Activated CD4-positive, alpha-beta T cell treated with anti-CD3 and anti-CD28 coated beads, Interleukin-2, amount 50 U/mL, for 1 hour (primary cell): ENCODE measurements at places on chromosomes 2 and 18.

DNA sequence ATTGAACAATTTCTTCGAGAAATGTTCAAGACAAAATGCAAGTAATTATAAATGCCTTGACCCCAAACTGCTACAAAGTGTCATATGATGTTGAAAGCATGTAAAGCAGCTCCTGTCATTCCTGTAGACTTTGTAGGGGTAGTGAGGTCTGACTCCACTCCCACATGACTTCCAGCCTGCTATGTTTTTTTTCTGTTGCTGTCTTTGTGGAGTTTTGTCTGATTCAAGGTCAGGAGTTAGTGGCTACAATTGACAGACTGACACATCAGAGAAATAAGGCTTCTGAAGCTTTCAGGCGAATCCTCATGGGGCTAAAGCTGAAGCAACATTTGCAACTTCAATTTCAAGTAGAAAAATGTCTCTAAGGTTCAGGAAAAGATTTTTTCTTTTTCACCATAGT is 63.9 kb upstream of the CCDC195 start:
- DNase-seq, result no peak

- DNase-seq, result no peak
These were observed 14.0 kb downstream of the ATP8B1 start for GRCh38 chr18:57789090-57789489.

GRCh38 chr18:5444847-5445246 is 99.0 kb downstream of the EPB41L3 start:
- DNase-seq, result no peak

- DNase-seq, result no peak
These were observed 123.4 kb downstream of the LAMA1 start for GRCh38 chr18:6994056-6994770.

GRCh38 chr2:178761759-178762371 is 45.4 kb downstream of the TTN start:
- DNase-seq, result peak; percentile 1

- DNase-seq, result no peak
These were observed 742.3 kb upstream of the SLC8A1 start for GRCh38 chr2:41194230-41194629.

- peak; percentile 35 for DNase-seq
These were observed 713 bp downstream of the ATOH8 start for GRCh38 chr2:85754313-85755095.

- no peak for DNase-seq
These were observed 281.0 kb upstream of the SOX11 start for GRCh38 chr2:5410991-5411700.

GRCh38 chr18:70503060-70503459 is 214.2 kb downstream of the SOCS6 start:
- DNase-seq, result no peak

DNA sequence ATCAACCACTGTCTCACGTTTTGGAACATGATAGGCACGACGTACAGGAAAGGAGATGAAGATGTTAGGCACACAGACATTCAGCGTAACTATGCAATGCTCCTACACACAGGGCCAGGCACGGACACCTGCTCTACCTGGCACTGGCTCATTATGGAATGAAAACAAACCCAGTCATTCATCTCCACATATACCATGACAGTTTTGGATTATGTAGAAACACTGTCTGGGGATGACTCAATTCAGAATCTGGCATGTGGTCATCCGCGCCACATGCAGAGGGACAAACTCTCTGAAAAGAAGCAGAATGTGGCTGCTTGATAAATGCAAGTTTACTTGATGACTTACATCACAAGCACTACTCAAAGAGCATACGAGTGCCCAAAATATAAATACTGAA is 29.5 kb upstream of the NFU1 start:
- no peak for DNase-seq

DNA sequence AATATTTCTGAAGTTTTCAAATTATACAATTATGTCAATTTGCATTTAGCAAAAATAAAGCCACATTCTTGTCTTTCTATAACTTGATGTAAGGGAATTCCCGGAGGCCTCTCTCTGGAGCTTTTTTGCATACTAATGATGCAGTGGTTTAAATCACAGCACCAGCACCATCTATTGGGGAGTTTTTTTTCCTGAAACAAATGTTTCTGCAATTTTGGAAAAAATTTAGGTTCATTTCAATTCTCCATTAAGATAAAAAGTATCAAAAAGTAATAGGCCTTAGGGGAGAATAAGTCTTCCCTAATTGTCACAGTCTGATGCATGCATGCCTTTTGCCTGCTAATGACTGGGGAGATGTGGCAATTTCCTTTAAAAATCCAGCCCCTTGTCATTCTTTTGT is 13.5 kb downstream of the CBLN2 start:
- DNase-seq, result no peak

DNA sequence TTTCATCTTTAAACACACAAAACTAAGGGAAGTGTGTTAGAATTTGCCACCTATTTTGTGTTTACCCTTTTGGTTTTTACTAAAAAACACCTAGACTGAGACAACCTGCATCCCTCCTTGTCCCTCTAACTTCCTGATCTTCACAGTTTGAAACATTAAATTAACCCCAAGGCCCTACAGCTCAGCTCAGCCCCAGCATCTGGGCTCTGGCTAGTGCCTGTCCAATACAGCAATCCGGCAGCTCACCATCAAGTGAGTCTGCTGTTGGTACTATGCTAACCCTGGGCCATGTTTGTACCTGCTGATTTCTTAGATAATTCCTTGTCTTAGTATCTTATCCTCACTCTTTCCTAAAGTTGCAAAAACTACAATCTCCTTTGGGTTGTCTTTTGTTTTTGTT is 162.4 kb downstream of the DSEL start:
- no peak for DNase-seq

GRCh38 chr2:174335988-174336500 is 1.3 kb downstream of the SP9 start:
- DNase-seq, result no peak

- no peak for DNase-seq
These were observed 123.1 kb downstream of the ARHGAP15 start for GRCh38 chr2:143252138-143252907.

GRCh38 chr2:74414881-74415761 is 6.3 kb downstream of the C2orf81 start:
- no peak for DNase-seq

- no peak for DNase-seq
These were observed 142.3 kb upstream of the TANK start for GRCh38 chr2:161017780-161018470.

DNA sequence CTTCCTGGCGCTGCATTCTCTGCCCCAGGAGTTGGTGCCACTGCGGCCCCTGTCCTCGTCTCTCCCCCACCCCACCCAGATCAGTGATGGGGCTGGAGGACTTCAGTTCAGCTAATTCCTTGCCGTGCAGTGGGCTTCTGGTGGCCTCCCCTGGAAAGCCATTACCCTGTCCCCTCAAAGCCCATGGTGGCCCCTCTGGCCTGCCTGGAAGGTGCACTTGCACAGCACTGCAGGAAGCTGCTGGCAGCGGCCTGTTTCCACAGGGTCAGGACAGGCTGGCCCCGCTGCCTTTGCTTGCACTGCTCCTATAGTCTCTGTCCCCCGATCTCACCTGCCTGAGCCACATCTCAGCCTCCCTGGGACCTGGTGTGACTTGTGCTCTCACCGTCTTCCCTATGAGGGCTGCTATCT is 105.1 kb downstream of the USP40 start:
- no peak for DNase-seq

DNA sequence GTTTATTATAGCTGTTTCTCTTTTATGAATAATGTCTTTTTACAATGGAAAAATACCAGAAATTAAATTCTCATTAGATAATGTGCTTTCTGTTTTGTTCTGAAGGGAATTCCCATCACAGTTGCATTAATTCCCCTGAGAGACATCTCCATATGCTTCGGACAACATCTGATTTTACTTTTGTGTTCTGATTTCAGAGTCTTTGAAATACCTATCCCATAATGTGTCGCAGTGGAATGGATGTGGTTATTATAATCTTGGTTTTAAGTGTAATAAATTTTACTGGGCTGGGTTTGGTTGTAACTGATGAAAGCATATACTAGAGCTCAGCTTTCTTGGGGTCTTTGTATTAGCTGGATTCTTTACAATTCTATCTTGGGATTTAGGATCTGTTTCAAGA is 12.5 kb downstream of the SPTBN1 start:
- no peak for DNase-seq

DNA sequence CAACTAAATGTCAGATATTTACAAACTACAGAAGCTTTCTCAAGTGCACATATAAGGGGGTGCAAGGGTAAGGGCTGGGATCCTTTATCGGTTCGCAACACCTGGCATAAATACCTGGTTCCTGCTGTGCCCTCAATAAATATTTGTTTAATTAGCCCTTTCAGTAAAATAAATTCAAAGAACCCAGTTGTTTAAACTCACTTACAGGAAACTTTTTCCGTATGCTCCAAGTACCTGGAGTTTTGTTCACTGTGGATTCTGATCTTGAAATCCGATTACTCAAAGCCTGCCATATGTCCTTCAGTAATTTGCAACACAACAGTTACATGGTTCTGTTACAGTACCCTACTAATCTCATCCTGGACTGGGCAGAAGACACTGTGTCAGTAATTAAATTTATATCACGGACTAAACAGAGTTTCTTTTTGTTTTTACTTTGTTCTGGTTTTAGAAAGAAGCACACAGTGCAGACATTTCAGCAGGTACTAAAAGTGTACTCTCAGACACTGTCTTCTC is 36.9 kb downstream of the TBC1D8 start:
- DNase-seq, result no peak

- DNase-seq, result no peak
These were observed 46.3 kb downstream of the PMS1 start for GRCh38 chr2:189830510-189830909.

DNA sequence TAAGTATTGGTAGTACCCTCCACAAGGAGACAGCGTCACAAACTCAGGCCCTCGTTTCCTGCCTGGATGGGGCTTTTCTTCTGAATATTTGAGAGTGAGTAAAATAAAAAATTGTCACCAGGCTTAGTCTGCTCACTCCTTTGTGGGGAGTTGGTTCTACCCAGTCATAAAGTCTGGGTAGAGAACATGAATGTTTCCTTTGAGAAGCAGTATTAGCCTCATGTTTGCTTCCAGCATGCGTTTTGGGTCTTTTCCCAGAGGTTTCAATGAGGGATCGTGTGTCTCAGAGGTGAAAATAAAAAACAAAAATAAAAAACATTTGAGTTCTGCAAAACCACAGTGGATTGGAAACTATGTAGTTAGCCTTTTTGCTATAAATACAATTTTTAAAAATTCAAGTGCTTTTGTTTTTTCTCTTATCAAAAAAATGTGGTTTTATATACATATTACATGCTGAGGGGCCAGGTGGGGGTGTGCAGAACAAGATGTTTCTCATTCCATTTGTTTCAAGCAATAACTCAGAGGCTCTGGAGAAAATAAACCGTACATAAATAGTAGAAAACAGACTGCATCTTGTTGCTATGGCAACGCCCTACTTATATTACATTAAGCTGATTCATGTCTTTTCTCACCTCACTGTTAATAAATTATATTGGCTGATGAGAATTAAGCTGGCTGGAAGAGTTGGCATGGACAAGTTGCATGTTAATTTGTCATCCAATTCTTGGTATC is 225.4 kb upstream of the FBXO11 start:
- DNase-seq, result no peak

DNA sequence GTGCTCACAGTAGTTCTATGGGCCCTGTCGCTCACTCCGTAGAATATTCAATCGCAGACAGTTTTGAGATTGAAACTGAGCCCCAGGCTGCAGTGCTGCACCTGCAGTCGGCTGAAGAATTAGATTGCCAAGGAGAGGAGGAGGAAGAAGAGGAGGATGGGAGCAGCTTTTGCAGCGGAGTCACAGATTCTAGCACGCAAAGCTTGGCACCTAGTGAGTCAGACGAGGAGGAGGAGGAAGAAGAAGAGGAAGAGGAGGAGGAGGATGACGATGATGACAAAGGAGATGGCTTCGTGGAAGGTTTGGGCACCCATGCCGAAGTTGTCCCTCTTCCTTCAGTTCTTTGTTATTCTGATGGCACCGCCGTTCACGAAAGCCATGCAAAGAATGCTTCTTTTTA is 115.2 kb downstream of the GALNT3 start:
- DNase-seq, result no peak

DNA sequence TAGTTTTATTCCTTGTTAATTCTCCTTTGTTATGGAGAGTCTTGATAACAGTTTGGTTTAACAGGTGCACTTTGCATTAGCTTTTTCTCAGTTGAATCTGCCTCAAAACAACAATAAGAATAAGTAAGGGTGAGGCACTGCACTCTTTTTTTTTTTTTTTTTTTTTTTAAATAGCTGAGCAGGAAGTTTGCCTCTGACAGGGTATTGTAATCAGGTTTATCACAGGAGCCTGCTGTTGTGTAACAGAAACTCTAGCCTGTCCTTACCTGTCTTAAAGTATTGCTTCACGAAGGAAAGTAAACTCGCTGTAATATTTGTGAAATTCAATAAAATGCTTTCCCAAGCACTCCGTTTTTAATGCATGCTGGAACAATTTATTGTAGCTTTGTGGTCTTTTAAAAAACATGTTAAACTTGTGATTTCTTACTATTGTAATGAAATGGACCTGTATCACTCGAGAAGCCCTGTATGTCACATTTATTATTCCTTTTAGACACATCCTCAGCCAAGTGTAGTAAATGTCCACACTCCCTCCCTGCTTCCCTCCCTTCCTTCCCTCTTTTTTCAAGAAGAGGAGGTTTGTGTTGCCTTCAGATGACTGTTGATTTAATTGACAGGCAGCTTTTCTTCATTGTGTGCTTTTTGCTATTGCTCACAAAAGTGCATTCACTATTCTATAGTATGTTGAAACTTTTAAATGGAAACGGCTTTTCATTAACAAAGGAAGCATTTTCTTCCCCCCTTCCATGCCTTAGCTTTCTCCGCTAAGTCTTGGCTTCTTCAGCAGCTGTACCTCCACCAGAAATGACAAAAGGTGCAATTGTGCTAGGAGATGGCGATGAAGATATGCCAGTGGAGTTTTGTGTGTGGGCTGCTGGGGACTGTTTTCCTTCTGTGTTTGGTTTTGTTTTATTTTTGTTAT is 52.7 kb downstream of the TAF1B start:
- no peak for DNase-seq

- no peak for DNase-seq
These were observed 36.6 kb downstream of the RPL31 start for GRCh38 chr2:101038455-101039255.

GRCh38 chr2:5539282-5540165 is 152.7 kb upstream of the SOX11 start:
- DNase-seq, result no peak

DNA sequence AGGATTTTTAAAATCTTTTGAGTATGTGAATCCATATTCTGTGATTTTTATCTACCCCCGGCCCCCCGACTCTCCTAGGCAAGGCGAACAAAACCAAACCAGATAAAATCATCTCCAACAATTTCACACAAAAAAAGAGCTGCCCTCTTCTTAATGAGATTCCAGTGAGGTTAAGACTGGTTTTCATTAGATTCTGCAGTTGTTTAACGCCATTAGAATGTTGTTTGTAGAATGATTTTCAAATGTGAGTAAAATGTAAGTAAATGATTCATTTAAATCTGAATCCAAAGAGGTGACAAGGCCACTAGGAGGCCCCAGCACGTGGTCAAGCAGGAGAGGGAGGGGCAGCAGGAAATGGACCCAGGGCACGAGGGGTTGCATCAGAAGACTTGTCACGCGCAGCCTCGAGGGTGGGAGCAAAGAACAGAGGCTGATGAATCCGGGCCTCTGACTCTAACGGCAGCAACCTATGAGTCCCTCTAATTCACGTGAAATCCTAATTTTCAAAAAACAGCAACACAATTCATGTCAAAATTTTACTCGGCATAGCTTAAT is 24.3 kb upstream of the KLHL29 start:
- no peak for DNase-seq
